ENCODE measurements at places on chromosomes 3 and 15.

DNA sequence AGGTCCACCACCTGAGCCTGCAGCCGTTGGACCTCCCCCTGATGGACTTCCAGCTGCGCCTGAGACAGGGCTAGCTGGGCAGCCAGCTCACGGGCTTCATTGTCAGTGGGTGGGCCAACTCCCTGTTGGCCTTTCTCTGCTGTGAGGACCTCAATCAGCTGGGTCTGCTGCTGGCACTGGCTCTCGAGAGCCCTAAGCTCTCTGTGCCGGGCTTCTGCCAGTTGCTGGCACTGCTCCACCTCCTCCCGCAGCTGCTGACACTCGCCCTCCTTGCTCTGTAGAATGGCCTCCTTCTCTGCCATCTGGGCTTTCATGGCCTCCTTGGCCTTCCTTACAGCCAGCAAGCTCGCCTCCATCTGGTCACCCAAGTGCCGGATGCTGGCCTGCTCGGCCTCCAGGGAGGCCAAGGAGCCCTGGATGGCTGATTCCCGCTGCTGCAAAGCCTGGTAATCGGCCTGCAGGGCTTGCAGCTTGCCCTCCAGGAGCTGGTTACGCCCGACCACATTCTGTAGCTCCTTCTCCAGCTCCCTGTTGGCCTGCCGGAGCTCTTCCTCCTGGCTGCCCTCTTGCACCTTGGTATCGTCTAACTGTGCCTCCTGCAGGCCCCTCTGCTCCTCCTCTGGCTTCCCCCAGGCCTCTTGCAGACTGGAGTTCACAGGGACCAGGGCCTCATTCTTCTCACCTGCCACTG is 23.8 kb downstream of the CXCR6 start:
- H3K4me3 ChIP-seq: no peak overlapping the region
- peaks cover 41% of the 10 kb centered on the region for H3K4me1 ChIP-seq
- DNase-seq: no peak
- no peaks in the 10 kb centered on the region for H3K27me3 ChIP-seq
- peaks cover 100% of the 10 kb centered on the region for H3K36me3 ChIP-seq
- peak overlapping the region; percentile 43 for H3K27ac ChIP-seq

GRCh38 chr15:71753346-71753745 is 57.0 kb upstream of the NR2E3 start:
- H3K4me1 ChIP-seq: peaks cover 17% of the 10 kb centered on the region
- H3K27ac ChIP-seq: no peak overlapping the region
- no peaks in the 10 kb centered on the region for H3K27me3 ChIP-seq
- no peak for DNase-seq
- peaks cover 9% of the 10 kb centered on the region for H3K36me3 ChIP-seq
- no peak overlapping the region for H3K4me3 ChIP-seq

GRCh38 chr3:172598904-172599303 is 75.7 kb upstream of the TNFSF10 start:
- H3K27me3 ChIP-seq: no peaks in the 10 kb centered on the region
- no peak for DNase-seq
- peaks cover 23% of the 10 kb centered on the region for H3K4me1 ChIP-seq

DNA sequence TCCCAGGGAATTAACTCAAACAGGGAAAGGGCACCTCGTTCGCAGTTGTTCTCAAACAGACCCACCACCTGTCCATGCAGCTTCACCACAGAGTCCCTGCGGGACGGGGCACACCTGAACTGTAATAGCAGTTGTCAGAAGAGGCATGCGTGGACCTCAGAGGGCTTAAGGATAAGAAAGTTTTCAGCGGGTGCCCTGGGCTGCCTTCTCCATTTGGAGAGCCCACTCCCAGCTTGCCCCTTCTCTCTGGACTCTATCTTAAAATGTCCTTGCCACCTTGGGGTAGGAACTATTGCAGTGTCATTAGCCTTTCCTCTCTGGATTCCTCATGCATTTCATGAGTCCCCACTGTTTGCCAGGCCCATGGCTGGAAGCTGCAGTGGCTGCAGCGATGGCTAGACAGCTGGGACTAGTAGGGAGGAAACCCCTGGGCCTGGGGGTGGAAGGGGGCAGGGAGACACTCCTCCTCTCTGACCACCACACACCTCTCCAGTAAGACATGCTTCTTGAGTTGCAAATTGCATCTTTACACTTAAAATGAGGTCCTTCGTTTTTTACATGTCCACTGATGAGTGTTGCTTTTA is 33.5 kb downstream of the PDIA5 start:
- no peak for DNase-seq
- H3K4me3 ChIP-seq: no peak overlapping the region
- no peaks in the 10 kb centered on the region for H3K27me3 ChIP-seq
- H3K27ac ChIP-seq: no peak overlapping the region
- peaks cover 47% of the 10 kb centered on the region for H3K4me1 ChIP-seq

DNA sequence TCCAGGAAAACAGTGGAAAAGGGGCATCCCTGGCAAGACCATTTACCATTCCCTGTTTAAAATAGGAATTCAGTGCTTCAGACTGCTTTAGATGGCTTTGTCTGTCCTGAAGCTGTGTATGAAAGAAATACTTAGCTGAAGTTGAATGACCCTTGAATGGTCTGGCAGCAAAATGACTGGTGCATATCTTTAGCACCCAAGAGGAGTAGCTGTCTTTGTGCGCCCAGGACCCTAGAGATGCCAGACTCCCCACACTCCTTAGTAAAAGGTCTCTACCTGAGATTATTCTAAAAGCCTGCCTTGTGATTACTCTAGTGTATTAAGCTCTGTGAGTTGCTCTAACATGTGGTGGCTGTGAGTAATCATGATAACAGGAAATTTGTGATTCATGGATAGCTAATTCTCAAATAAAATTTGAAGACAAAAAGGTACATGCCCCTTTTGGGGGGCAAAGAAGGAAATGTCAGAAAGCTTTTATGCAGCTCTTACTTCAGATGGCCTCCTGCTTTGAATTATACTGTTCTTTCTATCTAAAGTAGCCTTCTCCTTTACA is 3.2 kb downstream of the MAPKBP1 start:
- H3K27me3 ChIP-seq: no peaks in the 10 kb centered on the region
- no peak overlapping the region for H3K4me3 ChIP-seq
- no peaks in the 10 kb centered on the region for H3K36me3 ChIP-seq
- no peak overlapping the region for H3K27ac ChIP-seq
- H3K4me1 ChIP-seq: peaks cover 72% of the 10 kb centered on the region

DNA sequence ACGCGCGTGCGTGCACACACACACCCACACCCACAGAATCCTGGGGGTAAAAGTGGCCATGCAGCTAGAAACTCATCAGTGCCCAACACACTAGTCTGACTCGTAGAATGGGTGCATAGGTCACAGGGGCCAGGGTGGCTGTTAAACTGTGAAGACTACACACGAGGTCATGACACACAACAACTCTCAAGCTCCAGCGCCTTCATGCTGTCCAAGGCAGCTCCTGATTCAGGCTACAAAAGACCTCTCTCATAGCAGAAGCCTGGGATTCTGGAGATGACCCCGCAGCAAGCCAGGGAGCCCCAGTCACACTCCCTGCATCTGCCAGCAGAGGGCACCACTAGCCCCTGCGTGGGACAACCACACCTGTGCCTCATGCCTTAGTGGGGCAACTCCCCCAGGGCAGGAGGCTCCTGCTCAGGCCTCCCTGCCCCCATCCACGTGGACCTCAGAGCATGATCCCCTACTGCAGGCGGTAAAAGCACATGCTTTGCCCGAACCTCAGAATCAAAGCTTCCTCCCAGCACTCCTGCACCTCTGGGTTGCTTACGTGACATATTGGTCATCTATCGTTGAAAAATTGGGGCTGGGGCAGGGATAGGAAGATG is 93.1 kb downstream of the LRIG1 start:
- H3K36me3 ChIP-seq: peaks cover 62% of the 10 kb centered on the region
- H3K27me3 ChIP-seq: no peaks in the 10 kb centered on the region
- H3K4me1 ChIP-seq: peaks cover 76% of the 10 kb centered on the region

GRCh38 chr3:128011140-128011539 is 41.1 kb upstream of the SEC61A1 start:
- H3K27me3 ChIP-seq: peaks cover 41% of the 10 kb centered on the region
- no peaks in the 10 kb centered on the region for H3K36me3 ChIP-seq
- no peak for DNase-seq
- no peak overlapping the region for H3K27ac ChIP-seq
- no peaks in the 10 kb centered on the region for H3K4me1 ChIP-seq

GRCh38 chr3:69239063-69239462 is 116.7 kb upstream of the LMOD3 start:
- peak overlapping the region; percentile 41 for H3K27ac ChIP-seq
- H3K4me1 ChIP-seq: peaks cover 58% of the 10 kb centered on the region
- DNase-seq: no peak

GRCh38 chr15:50786871-50787270 is 21.4 kb upstream of the SPPL2A start:
- no peaks in the 10 kb centered on the region for H3K27me3 ChIP-seq
- no peak for DNase-seq
- no peak overlapping the region for H3K27ac ChIP-seq
- H3K4me3 ChIP-seq: no peak overlapping the region
- no peaks in the 10 kb centered on the region for H3K36me3 ChIP-seq

DNA sequence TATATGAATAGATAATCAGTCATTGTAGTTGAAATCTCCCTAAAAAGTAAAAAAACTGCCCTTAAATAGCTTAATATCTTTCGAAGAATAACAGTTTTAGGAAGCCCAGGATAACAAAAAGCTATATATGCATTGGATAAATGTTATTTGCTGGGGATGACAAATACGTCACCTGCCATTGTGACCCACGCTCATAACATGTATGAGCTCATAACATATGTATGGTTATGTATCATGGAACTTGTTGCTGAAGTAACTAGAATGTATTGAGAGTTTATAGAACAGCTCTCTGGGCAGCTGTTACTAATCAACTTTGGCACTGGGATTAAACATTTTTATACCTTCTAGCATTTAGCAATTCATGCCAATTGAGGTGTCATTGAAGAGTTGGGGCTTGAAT is 1.7 kb upstream of the LRCH3 start:
- H3K27ac ChIP-seq: no peak overlapping the region
- no peak for DNase-seq
- H3K4me1 ChIP-seq: peaks cover 38% of the 10 kb centered on the region
- no peak overlapping the region for H3K4me3 ChIP-seq

GRCh38 chr3:69890084-69890483 is 109.4 kb upstream of the SAMMSON start:
- no peaks in the 10 kb centered on the region for H3K36me3 ChIP-seq
- no peak overlapping the region for H3K27ac ChIP-seq
- no peaks in the 10 kb centered on the region for H3K27me3 ChIP-seq
- peaks cover 56% of the 10 kb centered on the region for H3K4me1 ChIP-seq

DNA sequence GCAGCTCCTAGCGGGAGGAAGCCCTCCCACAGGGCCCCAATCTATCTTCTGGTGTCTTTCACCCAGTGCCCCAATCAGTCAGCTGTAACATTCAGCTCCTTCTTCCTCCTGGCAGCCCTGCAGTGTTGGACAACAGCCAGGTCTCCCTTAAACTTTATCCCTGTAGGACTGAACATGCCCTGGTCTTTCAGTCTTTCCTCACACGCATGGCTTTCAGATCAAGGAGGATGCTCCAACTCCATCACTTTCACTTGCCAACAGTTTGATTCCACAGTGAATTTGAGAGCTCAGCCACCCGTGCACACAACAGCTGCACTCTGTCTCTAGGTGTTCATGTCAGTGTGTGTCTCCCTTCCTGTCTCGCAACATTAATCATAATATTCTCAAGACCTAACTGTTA is 28.5 kb upstream of the LRRC34 start:
- no peak overlapping the region for H3K27ac ChIP-seq
- no peak for DNase-seq

- H3K36me3 ChIP-seq: peaks cover 58% of the 10 kb centered on the region
- H3K27me3 ChIP-seq: no peaks in the 10 kb centered on the region
- H3K4me3 ChIP-seq: no peak overlapping the region
- H3K4me1 ChIP-seq: peaks cover 10% of the 10 kb centered on the region
- H3K27ac ChIP-seq: peak overlapping the region; percentile 42
These were observed 10.7 kb upstream of the CAMK1 start for GRCh38 chr3:9780458-9780812.

GRCh38 chr3:132925256-132925930 is 112.8 kb upstream of the TMEM108 start:
- no peak overlapping the region for H3K4me3 ChIP-seq
- H3K36me3 ChIP-seq: no peaks in the 10 kb centered on the region
- H3K27me3 ChIP-seq: no peaks in the 10 kb centered on the region
- no peak overlapping the region for H3K27ac ChIP-seq

DNA sequence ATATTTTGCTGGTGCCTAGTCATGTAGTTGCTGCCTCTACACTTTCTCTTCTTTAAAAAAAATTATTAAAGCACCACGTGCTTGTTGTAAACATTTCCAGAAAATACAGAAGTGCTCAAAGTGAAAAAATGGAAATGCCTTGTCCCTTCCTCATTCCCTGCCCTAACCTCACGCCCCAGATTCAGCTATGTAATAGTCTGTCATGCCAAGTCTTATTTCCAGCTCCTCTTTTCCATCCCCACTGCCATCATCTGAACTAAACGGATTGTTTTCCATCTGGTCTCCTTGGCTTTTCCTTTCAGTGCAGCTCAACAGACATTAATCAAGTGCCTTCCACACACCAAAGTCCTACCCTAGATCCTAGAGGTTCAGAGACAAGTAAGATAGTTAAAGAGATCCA is 15.5 kb downstream of the ZNF774 start:
- H3K27me3 ChIP-seq: no peaks in the 10 kb centered on the region
- no peak overlapping the region for H3K4me3 ChIP-seq
- no peak for DNase-seq

GRCh38 chr15:47705281-47705997 is 11.9 kb upstream of the SEMA6D start:
- no peaks in the 10 kb centered on the region for H3K36me3 ChIP-seq
- no peaks in the 10 kb centered on the region for H3K4me1 ChIP-seq
- H3K4me3 ChIP-seq: no peak overlapping the region
- no peak for DNase-seq

DNA sequence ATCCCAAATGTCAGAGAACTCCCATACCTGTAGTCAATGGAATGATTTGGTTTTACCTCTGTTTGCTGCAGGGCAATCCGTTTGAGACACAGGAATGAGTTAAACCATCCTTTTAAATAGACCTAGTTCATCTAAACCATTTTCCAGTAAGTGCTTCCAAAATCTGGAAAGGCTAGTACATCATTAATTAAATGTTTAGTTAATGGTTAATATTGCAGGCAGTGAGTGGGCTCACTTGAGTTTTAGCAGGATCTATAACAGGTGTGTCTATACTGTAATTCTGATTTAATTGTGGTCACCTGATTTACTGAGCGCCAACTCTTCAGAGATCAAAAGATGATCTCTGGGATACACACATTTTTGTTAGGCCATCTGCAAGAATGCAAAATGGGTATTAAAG is 353.9 kb upstream of the ROPN1 start:
- no peak overlapping the region for H3K4me3 ChIP-seq
- peaks cover 7% of the 10 kb centered on the region for H3K36me3 ChIP-seq
- DNase-seq: no peak
- no peaks in the 10 kb centered on the region for H3K27me3 ChIP-seq

- H3K4me1 ChIP-seq: peaks cover 53% of the 10 kb centered on the region
- H3K27ac ChIP-seq: peak overlapping the region; percentile 88
- peaks cover 6% of the 10 kb centered on the region for H3K36me3 ChIP-seq
- peak; percentile 33 for DNase-seq
- H3K27me3 ChIP-seq: no peaks in the 10 kb centered on the region
These were observed 1.5 kb upstream of the PPM1M start for GRCh38 chr3:52243791-52244628.

- peak overlapping the region; percentile 87 for H3K27ac ChIP-seq
- no peaks in the 10 kb centered on the region for H3K36me3 ChIP-seq
- DNase-seq: no peak
- H3K4me3 ChIP-seq: no peak overlapping the region
- H3K4me1 ChIP-seq: peaks cover 36% of the 10 kb centered on the region
These were observed 222.1 kb downstream of the THSD4 start for GRCh38 chr15:71337197-71337845.
